Lower leg skin (tissue), 4 donors: ENCODE measurements at places on chromosomes 5 and 9.

DNA sequence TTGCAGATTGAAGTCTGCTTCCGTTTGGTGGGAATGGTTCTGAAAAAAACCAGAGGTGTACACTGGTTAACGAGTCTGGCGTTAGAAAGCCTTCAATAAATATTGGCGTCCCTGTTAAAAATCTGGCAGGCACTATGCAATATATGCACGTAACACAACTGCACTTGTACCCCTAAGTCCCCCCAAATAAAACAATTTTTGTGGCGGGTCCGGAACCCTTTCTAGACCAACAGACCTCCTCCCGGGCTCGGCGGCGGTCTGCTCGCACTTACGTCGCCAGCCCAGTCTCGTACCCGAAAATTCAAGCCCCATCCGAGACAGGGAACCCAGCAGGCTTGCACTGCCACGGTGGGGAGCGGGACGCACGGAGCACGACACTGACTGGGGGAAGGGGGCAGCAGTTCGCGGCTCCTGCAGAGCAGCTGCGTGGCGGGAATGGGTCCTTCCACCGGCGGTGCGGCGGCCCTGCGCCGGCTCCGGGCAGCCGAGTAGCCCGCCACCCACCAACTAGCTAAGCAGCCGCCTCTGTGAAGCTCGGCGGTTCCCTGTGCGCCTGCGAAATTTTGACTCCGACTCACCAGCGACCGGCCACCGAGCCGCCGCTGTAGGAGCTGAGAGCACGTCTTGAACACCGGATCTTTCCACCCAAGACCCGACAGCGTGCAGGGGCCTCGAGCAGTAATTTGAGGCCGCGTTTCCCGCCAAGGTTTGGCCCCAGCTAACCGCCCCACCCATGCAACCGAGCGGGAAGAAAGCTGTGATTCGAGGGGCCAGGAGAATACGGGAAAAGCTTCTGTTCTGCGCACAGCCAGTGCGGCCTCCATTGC lies 3.9 kb downstream of the MCIDAS start:
- DNase-seq, result no peak

- DNase-seq, result no peak
Observed at GRCh38 chr9:113645227-113645977, 181.9 kb downstream of the RGS3 start.

GRCh38 chr5:102811972-102812371 lies 56.9 kb downstream of the PAM start:
- DNase-seq, result no peak

DNA sequence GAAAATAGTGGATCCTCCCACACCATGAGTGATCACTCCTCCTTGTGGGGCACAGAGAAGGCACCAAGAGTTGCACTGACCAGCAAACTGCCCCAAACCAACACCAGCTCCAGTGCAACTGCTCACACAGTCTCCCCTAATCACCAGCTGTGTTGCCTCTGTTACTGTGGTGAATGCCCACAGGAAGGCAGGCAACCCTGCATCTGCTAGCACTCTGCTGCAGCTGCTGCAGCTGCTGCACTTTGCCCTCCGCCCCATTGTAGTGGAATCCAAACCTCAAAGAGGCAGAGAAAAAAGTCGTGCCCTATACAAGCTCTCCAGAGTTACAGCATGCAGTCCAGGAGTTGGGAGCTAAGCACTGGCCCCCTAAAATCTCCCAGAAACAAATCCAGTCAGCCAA lies 339.6 kb downstream of the TRIM36 start:
- no peak for DNase-seq

GRCh38 chr9:106287731-106288130 lies 575.2 kb upstream of the ZNF462 start:
- DNase-seq, result no peak

- no peak for DNase-seq
Observed at GRCh38 chr5:6861036-6861435, 147.8 kb downstream of the TENT4A start.

DNA sequence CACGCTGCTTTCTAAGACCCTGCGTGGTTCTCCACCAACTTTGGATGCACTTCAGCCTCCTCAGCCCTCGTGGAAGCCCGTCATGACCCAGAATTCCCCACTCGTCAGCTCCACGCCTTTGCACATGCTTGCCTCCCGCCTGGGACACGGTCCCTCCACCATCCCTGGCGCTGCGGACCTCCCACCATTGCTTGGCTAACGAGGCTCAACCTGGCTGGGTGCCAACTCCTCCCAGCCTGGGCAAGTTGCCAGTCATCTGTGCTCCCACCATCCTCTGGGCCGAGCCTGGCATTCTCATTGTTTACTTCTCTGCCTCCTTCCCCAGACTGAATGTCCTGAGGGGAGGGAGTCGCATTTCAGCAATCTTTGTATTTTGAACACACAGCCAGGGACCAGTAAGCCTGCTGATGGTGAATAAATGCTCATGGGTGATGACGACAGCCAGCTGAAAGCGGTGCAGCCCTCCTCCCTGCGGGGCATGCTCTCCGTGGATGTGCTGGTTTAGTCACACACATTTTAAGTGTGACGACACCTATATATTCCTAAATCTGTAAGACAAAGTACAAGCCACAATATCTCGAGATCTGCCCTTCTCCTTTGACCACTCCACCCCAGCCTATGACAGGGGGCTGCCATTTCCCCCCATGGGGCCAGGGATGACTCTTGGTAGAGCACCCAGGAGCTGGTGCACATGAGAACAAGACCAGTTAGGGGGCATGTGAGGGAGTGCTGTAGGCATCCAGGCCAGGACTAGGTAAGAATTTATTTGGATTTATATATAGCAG lies 37.6 kb downstream of the ANKRD33B start:
- DNase-seq, result peak; percentile 90

GRCh38 chr5:151949701-151950308 lies 25.2 kb upstream of the GLRA1 start:
- no peak for DNase-seq

DNA sequence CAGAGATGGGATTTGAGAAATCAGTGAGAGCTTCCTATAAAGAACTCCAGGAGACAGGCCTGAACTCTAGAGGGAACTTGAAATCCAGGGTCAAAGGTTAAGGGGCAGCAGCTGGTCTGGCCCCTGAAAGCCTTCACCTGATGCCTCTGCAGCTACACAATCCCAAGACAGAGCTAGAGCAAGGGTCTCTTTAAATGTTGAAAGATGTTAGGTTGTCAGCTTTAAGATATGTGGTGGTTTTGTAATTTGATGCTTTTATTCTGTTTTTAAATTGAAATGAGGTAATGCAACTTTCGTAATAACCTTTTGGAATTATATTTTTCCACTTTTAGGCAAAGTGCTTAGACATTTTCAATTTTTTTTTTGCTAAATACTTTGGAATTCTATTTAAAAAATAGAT lies 2.4 kb downstream of the SOWAHA start:
- no peak for DNase-seq

- no peak for DNase-seq
Observed at GRCh38 chr5:37198061-37198460, 51.1 kb downstream of the CPLANE1 start.

DNA sequence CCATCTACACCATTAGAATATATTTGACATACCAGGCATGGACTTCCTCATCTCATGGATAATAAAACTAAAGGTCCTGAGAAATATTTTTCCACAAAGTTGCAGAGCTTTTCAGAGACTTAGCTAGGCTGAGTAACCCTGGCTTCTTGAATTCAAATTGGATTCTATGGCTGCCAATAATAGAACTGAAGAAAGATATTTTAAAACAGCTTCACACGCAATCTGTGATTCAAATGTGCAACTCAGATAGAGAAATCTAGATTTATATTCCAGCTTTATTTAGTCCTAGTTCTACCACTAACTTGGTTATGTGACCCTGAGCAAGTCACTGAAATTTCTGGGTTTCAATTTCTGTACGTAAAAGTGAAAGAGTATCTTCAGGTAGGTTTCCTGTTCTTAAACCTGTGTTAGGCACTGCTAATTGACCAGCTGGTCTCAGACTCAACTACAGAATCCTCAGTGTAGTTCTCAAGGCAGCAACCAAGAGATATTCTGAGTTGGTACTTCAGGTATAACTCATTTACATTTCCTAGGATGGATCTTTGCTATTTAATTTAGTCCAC lies 235.3 kb downstream of the GABRB2 start:
- DNase-seq, result no peak

DNA sequence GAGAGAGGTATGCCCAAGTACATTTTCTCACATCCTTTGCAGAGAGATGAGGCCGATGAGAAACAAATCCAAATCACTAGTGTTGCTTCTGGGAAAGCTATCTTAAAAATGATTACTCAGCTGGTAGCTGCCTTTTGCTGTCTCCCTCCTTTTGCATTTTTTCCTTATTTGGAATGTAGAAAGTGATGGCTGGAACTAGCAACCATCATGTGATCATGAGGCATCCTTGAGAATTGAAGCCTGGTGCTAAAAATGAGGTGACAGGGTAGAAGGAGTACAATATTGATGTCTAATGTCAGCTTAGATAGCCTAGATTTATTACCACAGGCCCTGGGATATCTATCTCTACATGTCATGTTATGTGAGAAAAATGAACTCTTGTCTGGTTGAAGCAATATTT lies 109.3 kb upstream of the TAF11L2 start:
- no peak for DNase-seq

DNA sequence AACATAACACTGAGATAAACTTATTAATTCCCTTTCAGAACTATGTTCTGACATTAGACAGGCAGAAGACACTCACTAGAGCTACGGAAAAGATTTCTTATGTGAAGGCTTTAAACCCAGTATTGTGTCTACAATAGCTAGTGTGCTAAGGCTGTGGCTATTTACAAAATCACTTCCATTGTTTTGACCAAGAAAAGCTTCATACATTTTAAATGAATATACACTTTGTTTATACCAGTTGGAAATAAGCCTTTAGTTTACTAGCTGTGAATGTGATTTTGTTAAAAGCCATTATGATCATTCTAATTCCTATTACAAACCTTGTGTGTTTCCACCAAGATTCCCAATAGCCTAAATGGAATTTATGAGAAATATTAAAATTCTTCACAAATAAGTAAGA lies 83.0 kb downstream of the AGTPBP1 start:
- DNase-seq, result no peak

- DNase-seq, result peak; percentile 73
Observed at GRCh38 chr5:454936-455335, 12.0 kb downstream of the EXOC3 start.

DNA sequence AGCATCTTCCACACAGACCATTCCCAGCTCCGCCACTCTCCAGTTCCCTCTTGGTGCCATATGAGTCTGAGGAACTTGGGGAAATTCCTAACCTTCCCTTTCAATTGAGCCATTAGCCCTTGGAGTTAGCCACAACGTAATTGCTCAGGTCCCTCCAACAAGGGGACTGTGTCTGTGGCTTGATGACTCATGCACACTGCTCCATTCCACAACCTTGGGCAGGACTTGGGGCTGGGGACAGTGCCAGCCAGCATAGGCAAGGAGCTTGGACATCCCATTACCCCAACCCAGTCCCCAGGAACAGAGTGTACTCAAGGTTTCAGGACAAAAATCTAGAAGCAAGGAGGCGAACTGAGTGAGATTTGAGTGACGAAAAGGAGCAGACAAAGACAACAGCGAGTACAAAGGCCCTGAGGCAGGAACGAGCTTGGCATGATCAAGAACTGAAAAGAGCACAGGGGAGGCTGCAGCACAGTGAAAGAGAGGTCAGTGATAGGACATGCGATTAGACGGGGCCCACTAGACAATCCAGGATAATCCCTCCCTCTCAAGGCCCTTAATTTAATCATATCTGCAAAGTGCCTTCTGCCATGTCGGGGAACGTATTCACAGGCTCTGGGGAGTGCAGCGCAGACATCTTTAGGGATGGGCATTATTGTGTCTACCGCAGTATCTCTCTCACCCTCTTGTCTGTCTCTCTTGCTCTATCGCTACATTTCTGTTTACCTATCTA lies 16.0 kb upstream of the JADE2 start:
- DNase-seq, result no peak

DNA sequence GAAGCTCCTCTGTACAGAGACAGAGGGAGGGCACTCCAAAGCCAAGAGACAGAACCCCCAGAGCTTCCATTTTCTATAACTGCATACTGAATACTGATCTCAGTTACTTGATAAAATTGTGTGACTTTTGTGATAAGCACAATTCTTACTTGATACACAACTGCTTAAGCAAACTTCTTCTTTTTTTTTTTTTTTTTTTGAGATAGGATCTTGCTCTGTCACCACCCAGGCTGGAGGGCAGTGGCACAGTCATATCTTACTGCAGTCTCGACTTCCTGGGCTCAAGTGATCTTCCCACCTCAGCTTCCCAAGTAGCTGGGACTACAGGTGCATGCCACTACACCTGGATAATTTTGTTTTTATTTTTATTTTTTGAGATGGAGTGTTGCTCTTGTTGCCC lies 252.1 kb upstream of the ZNF608 start:
- no peak for DNase-seq

GRCh38 chr9:70962761-70963440 lies 158.5 kb downstream of the TRPM3 start:
- no peak for DNase-seq

GRCh38 chr9:134698587-134699342 lies 57.2 kb downstream of the COL5A1 start:
- DNase-seq, result no peak

- DNase-seq, result no peak
Observed at GRCh38 chr5:179333796-179334761, 11.2 kb downstream of the ADAMTS2 start.

GRCh38 chr9:70160686-70161600 lies 97.8 kb upstream of the SMC5 start:
- DNase-seq, result no peak

- no peak for DNase-seq
Observed at GRCh38 chr5:55258339-55258738, 24.9 kb upstream of the CCNO start.

DNA sequence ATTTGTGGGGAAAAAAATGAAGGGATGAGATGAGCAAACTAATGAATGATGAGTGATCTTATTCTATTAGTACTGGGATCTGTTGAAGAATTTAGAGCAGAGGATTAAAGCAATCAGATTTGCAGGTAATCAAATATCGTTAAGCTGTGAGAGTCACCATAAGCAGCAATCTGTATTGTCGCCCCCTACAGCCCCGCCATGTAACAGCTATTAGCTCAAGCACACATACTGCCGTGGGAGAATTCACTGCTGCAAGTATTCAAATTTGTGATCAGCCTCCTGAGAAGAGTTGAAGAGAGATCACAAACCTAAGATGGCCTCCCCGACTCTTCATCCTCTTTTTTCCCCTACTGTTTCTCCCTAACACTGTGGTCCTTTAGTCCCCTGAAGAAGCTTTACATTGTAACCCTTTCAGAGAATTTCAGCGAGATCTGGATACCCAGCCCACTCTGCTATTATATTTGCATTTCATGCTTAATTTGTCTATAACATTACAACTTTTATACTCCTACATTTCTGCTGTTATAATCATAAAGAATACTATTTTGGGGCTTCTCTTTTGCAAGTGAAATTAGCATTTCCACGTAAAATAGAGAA lies 28.5 kb upstream of the PHF24 start:
- no peak for DNase-seq

DNA sequence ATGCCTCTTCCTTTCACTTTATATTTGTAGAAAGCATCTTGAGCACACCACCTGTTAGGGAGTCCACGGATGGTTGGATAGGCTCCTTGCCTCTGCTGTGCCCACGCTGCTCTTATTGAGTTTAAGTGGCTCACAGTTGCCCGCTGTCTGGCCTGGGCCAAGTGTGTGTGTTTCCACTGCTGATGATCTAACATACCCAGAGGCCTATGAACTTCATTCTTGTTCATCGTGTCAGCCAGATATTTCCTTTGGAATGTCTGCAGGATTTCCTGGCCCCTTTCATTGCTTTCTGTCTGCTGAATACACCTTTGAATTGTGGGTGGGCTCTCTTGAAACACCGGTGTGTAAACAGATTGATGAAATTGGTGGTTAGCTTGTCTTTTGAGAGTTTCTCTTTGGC lies 46.6 kb downstream of the MVB12B start:
- no peak for DNase-seq

- no peak for DNase-seq
Observed at GRCh38 chr9:106728860-106729259, 134.1 kb upstream of the ZNF462 start.
